ENCODE measurements at places on chromosomes 7 and 10. TPM values are rescaled to one million over a fixed set of nuclear protein-coding genes. Genes with fewer than 3 reads are reported as not detected.
A peak's percentile ranks its signal among the peaks of the same experiment; 100 is the strongest.

Gene PNLIPRP2
- 21.1 TPM for total RNA-seq

Gene WDR86
- total RNA-seq, result 10.6 TPM

Gene CALY
- total RNA-seq, result 2.3 TPM

Gene STRIP2
- 1.4 TPM for total RNA-seq

DNA sequence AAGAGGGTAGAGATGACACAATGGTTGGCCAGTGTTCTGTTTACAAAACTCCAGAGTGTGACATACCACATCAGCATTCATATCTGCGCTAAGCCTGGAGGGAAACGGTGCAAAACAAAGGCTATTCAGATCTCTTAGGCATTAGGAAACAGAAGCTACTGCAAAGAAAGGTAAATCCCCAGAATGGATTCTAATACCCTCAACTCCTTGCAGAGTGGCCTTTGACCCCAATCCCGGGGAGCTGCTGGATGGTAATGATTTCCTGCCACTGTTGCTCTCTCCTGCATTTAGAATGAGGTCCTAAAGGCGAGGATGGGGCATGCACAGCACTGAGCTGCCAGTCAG lies 65.2 kb downstream of the AOAH start:
- peak; percentile 52 for DNase-seq

DNA sequence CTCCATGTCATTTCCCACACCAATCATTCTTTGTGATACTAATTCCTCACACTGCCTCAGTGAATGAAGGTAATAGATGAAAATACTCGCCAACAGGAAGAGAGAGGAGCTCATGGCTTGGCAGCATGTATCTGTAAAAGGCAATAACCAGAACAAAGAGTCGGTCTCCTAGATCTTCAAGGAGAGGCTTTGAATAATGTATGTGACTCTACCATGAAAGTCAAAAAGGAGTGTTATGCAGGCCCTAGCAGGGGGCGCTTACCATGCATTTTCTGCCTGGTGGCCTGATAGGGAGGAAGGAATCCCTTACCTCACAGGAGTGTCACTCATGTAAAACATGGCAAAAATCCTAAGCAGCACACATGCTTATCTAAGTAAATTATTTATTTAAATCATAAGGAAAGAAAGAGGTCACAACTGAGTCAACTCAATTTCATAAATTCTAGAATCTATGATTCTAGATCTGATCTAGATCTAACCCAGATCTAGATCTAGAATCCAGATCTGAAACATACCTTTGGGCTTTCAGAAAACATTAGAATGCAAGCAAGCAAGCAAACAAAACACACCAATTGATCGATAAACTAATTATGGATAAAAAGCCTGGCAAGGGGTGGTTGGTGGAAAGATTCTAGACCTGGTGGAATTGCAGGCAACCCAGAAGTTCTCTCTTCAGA lies 226.3 kb upstream of the KLF6 start:
- no peak for DNase-seq

DNA sequence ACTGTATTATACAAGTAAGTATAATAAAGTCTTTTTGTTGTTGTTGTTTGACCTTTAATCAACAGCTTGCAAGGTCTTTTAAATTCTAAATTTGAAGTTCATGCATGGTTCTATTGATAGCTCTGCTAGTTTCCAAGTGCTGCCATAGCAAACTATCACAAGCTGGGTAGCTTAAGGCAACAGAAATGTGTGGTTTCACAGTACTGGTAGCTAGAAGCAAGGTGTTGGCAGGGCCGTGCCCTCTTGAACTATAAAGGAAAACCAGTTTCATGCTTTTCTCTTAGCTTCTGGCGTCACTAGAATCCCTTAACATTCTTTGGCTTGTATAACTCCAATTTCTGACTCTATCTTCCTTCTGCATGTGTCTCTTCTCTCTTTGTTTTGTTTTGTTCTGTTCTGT lies 1021.9 kb upstream of the AUTS2 start:
- DNase-seq, result no peak

DNA sequence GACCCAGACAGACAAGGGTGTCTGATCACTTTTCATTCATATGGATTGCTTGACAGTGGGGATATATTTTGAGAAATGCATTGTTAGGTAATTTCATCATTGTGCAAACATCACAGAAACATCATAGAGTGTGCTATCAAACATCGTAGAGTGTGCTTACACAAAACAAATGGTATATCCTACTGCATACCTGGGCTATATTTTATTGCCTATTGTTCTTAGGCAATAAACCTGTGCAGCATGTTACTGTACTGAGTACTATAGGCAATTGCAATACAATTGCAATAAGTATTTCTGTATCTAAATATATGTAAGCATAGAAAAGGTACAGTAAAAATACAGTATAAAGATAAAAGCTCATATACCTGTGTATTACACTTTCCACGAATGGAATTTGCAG lies 319.1 kb downstream of the KIF20B start:
- no peak for DNase-seq

DNA sequence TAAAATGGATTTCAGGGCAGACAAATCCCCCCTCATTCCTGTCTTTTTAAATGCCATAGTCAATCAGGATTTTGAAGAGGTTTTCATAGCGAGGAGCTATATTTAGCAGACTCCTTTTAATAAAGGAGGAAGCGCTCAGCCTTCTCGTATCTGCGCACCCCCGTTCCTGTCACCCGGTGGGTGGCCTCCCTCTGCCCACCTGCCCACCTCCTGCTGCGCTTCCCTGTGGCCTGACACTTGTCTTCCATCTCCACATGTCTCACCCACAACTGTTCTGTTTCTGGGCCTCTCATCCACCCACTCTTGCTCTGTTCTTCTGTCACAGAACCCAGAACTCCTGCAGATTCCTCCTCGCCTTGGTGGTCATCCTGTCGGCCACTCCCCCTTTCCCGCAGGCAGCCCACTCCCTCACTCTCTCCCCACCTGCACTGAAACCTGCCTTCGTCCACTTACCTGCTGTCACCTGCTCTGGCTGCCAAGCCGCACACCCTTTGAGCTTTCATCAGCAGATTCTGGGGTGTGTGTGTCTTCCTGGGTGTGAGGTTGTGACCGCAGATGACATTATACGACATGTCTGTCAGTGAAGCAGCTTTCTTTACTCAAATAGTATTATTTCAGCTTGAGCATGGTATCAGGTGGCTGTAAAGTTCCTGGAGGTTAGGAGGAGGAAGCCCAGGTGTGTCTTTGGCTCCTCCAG lies 163.5 kb upstream of the AGK start:
- no peak for DNase-seq

DNA sequence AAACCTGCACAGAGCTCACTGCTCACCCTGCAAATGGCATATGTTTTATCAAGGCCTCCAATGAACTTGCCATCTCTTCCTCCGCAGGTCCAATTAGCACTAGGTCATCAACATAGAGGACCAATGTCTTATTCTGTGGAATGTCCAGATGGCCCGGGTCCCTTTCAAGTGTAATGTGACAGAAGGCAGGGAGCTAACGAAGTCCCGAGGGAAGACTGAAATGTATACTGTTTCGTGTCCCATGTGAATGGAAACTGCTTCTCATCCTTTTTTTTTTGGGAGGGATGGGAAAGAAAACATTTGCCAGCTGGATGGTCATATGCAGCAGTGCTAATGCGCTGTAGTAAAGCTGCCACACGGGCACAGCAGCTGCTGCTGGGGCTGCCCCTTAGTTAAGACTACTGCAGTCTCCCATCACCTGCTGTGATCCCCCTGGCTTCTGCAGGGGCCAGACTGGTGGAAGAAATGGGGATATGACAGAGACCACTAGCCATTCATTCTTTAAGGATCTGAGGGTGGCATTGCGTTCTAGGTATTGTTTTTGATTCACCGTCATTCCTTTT lies 61.7 kb upstream of the CCNY start:
- DNase-seq, result no peak

- no peak for DNase-seq
Measured at GRCh38 chr7:98991141-98991540, 112.8 kb downstream of the TRRAP start.

DNA sequence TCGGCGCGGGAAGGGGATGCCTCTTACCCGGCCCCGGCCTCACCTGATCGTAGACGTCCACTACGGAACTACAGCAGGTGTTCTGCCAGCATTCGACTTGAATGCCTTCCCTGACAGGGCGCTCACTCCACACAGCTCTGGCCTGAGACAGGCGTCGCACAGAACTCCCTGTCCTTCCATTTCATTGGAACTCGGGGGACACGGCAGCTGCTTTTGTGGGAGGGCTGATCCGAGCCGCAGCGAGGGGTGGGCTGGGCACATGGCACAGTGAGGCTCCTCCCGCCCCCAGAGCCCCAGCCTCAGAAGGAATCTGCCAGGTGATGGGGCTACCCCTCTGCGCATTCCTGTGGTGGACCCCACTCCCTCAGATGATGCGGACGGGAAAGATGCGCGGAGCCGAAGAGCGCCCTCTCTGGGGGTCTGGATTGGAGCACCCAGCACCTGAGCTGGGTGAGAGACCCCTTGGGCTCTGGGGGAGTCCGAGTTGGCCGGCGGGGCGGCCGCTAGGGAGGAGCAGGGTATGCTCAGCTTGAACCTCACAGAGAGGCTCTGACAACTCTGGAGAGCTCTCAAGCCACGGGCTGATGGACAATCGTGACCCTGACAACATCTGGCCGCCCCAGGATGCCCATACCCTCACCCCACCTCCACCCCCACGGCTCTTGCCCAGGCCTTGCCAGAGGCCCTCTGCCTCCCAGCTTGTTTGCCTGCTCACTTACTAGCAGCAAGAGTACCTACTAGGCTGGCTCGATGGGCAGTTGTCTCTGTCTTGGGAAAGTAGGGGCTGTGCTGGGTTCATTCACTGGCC lies 36.6 kb downstream of the RASGEF1A start:
- no peak for DNase-seq

DNA sequence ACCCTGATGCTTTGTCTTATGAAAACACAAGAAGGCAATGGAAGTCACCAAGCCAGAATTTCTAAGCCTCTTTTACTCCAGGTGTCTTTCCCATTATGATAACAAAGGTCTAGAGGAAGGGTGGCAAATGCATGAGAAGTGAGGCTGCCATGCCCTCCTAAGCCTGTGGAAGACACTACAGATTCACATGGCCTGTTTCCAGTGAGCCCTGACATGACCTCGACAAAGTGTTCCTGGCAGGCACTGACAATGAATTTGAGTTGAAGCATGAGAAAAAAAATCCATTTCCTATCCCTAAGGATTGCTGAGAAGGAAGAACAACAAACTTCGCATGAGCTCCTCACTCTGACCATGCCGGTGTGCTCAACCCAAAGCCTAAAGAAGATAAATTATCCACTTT lies 268.0 kb downstream of the HTR7 start:
- no peak for DNase-seq

DNA sequence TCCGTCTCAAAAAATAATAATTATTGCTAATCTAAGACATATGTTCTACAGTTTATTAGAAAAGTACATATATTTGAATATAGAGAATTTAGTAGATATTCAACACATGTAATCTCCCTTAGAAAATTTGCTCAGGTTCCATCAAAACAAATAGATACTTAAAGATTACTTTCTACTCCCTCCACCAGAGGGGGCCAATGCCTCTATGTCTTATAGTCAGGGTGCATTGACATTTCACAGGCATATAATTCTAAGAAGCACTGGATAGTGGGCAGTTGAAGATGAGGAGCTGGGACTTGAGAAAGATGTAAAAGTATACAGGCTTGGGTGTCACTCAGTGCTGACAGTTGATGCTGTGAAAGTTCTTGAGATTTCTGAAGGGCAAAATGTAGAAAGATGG lies 301.6 kb upstream of the HPS1 start:
- peak; percentile 53 for DNase-seq

GRCh38 chr10:44950326-44951225 lies 9.0 kb upstream of the RASSF4 start:
- DNase-seq, result no peak

GRCh38 chr7:132901241-132901640 lies 180.6 kb downstream of the CHCHD3 start:
- DNase-seq, result no peak

- DNase-seq, result peak; percentile 26
Measured at GRCh38 chr7:98399890-98400541, 874 bp downstream of the BAIAP2L1 start.

DNA sequence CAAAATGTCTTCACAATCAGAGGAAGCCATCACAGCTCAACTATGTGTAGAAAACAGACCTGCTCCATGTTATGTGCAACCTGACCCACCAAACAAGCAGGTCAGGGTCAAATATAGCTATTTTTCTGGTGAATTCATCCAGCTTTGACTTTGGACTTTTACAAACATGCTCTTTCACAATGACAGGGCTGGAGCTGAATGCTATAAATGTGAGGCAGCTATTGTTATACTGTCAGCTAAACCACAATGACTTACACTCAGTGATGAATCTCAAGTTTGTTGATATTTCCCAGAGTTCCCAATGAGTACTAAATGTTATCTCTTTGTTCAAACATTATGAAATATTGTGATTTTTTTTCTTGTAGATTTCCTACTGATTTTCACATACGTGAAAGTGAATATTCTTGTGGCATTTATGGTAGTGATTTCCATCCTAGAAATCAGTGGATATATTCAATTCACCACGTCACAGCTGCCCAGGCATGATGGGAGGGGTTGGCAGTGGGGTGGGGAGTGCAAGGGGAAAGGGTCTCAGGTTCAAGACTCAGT lies 2.5 kb upstream of the ITIH2 start:
- DNase-seq, result peak; percentile 50

DNA sequence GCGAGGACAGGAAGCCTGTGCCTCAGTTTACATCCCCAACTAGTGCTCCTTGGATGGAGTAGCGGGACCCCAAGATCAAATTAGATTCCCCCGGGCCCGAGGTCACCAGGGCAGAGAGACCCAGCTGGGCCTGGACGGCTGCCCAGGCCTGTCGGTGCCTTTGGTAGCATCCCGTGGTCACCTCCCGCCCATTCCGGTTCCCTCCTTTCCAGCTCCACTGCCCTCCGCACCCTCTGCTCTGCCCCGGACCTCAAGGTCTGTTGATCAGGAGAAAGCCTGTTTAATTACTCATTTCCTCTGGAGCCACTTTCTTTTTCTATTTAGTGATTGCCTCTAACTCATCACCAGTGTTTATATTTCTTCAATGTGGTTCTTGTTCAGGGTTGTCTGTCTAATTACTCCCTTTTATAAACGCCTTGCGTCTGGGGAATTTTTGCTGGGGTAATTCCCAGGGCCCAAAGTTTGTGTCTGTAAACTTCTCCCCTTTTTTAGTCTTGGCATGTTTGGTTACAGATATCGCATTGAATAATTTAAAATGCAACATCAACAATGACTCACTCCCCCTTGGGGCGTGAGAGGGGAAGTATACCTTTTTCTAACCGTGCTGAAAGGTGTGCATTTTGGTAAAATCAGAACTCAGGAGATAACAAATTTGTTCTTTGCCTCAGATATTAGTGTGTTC lies 1.9 kb downstream of the FOXK1 start:
- peak; percentile 58 for DNase-seq

DNA sequence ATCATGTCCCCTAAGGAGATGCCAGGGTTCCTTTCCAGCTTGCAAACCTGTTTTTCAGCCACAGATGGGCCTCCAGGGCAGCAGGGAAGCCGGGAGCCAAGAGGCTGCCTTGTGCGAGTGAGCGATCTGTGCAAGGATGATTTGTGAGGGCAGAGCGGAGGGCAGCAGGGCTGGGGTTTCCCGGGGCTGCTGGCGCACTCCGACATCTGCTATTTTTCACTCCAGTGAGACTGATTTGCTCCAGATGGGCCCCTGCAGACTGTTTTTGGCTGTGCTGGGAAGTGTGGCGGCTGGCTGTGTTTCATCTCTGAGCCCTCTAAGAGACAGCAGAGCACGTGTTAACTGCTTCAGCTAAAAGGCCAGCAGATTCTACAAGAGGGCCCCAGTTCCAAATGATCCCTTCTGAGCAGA lies 466.2 kb downstream of the TYW1 start:
- DNase-seq, result peak; percentile 72

GRCh38 chr7:148014541-148014940 lies 576.0 kb upstream of the C7orf33 start:
- DNase-seq, result no peak

GRCh38 chr10:126674741-126675515 lies 4.4 kb upstream of the C10orf90 start:
- DNase-seq, result no peak

Measured in hepatocyte (in vitro differentiated cells).